ENCODE measurements at places on chromosomes 7 and 10.
A peak's percentile ranks its signal among the peaks of the same experiment; 100 is the strongest.

GRCh38 chr10:85222300-85222699 is 893.9 kb downstream of the CCSER2 start:
- DNase-seq = no peak

GRCh38 chr10:92640107-92640506 is 47.2 kb downstream of the KIF11 start:
- DNase-seq = no peak

GRCh38 chr10:1881636-1882035 is 144.3 kb upstream of the ADARB2 start:
- no peak for DNase-seq

- DNase-seq = no peak
Observed at GRCh38 chr7:6444516-6445269, 3.1 kb downstream of the DAGLB start.

- no peak for DNase-seq
Observed at GRCh38 chr10:53102424-53102823, 329.8 kb upstream of the MBL2 start.

- DNase-seq = no peak
Observed at GRCh38 chr7:40802497-40802896, 667.7 kb downstream of the SUGCT start.

- no peak for DNase-seq
Observed at GRCh38 chr10:122171302-122172075, 99.6 kb upstream of the BTBD16 start.

GRCh38 chr10:5117026-5117425 is 22.8 kb downstream of the AKR1C3 start:
- no peak for DNase-seq

DNA sequence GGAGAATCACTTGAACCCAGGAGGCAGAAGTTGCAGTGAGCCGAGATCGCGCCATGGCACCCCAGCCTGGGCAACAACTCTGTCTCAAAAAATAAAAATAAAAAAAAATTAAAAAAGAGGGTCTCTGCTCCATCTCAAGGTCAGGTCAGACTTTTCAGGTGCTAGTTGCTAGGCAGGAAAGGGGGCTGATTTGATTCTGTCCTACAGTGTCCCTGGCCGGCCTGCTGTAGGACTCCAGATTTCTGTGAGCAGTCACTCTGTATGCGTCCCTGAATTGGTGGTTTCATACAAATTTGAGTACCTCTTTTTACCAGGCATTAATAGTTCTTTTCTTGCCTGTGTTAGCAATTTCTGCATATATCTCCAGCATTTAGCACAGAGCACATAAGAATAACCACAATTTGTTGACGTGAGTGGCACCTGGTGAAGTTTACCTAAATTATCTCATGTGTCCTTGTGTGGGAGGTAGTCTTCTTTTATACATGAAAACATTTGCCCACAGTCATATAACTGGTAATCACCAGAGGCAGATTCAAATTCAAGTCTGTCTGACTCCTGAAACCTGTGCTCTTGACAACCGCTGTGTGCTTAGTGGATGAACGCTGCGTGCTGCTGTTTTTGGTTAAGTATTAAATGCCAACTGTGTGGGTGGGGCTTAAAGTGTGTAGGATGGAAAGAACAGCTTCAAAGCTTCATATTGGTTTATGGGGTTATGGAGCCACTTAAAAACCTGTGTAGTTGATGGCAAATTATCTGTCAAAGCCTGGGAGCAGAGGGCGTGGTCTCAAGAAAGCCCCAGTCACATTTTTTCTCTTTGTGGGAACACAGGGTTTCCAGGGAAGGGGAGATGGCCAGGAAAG is 3.2 kb upstream of the ZNF775 start:
- peak; percentile 82 for DNase-seq

Measured in colonic mucosa (tissue), 4 donors.